ENCODE measurements at places on chromosomes 7 and 10. TPM values are rescaled to one million over a fixed set of nuclear protein-coding genes. Genes with fewer than 3 reads are reported as not detected.

DNA sequence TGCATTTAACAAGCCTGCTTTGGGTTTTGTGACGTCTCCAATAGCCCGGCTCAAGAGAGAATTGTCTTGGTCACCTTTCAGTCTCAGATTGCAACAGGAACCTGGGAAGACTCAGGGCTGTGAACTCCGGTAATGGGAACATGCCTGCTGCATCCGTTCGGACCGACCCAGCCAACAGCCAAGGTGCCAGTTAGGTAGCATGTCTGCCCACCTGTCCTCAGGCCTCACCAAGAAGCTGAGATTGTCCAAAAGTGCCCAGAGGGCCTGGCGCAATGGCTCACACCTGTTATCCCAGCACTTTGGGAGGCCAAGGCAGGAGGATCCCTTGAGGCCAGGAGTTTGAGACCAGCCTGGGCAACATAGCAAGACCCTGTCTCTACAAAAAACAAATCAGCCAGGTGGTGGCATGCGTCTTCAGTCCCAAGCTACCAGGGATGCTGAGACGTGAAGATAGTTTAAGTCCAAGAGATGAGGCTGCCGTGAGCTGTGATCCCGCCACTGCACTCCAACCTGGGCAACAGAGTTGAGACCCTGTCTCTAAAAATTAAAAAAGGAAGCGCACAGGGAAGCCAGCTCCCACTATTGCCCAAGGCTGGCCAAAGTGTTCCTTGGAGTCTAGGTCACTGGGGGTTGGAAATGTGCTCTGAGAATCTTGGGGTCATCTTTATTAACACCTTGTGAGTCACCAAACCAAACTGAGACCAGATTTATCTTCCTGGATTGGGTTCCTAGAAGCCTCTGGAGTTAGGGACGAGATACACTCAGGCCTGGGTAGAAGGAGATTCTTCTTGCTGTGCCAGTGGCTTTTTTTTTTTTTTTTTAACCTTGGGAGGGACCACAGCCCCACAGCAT is 26.9 kb downstream of the BAG3 start:
- DNase-seq = no peak

GRCh38 chr7:145919712-145920111 is 196.9 kb upstream of the CNTNAP2 start:
- DNase-seq = no peak

- DNase-seq = peak; percentile 80
These were observed 1.5 kb upstream of the SKIDA1 start for GRCh38 chr10:21526860-21527597.

DNA sequence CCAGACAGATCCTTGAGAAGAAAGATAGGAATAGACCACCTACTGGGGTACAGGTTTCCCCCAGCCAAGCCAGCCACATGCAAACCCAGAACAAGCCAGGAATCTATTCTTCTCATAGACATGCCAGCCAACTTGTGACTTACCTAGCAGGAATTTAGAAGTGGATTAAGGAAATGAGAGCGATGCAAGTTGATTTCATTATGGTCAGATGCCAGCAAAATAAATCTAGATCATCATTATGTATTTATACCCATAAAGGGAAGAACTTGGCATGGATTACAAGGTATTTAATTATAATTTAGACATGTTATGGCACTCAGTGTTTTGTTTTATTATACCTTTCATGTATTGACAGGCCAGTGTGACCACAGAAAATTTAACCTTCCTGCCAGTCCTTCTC is 32.8 kb downstream of the SLC35G1 start:
- no peak for DNase-seq

DNA sequence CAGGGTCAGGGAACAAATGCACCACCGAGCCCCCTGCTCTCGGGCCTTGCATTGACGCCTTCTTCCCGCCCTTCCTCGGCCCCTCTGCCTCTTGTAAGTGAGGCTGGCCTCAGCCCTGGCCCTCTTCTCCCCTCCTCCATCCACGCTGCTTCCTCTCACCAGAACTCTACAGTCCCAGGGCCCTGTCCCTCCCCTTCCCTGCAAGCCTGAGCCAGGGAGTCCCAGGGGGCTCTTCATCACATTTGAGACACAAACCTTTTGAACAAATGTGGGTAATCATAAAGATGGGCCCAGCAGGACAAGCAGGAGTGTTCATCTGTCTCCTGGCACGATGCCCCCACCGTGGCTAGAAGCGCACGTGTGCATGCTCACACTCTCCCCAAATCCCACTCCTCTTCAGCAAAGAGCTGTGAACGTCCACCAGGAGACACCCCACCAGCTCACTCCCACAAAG is 57.7 kb downstream of the SLIT1 start:
- no peak for DNase-seq

DNA sequence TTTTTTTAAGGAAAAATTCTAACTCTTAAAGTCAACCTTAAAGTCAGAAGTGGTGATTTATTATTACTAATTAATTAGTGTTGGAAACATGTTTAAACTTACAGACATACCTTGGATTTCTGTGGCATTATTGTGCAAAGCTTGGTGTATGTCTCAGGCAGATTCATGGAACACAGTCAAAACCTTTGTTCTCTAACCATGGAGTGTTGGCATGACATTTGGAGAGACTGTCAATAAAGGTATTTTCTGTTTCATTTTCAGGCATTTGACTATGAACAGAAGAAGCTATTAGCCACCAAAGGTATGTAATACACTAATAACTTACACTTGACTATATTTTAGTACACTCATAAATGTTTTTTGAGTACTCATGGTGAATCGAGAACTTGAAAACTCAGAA is 293.7 kb downstream of the BICC1 start:
- no peak for DNase-seq

MMD2 gene
- total RNA-seq = not detected

DNA sequence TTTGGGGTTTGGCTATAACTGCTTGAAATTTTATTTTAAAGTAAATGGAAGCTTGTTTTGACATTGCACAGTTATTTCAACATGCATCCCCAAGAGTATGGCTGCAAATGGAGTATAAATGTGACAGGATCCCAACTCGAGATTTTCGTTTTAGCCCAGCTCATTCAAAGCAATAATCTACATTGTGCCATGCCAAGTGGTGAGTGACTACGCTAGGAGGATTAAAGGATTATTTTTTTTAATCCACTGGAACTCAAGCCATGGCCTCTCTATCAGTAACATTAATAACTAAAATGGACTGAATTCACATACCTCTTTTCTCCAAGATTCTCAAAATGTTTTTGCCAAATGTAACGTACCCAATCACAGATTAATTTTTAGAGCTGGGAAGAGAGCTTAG is 60.6 kb upstream of the AUTS2 start:
- no peak for DNase-seq

SP4 gene
- 49.0 TPM for total RNA-seq

- no peak for DNase-seq
These were observed 30.0 kb upstream of the PCGF5 start for GRCh38 chr10:91190388-91190870.

DNA sequence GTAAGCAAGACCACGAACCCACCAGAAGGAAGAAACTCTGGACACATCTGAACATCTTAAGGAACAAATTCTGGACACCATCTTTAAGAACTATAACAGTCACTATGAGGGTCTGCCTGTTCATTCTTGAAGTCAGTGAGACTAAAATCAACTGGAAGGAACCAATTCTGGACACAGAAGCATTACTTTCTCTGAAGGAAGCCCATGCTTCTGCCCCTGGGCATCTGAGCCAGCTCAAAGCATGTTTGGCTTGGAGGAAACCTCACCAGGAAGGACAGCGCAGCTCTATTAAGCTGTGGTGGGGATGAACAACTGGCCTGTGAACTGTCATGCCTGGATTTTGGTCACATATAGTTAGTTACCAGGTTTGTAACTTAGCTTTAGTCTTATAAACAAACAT is 132.4 kb upstream of the GDF10 start:
- DNase-seq = no peak

- no peak for DNase-seq
These were observed 133.4 kb downstream of the PRKCQ start for GRCh38 chr10:6446711-6447110.

DNA sequence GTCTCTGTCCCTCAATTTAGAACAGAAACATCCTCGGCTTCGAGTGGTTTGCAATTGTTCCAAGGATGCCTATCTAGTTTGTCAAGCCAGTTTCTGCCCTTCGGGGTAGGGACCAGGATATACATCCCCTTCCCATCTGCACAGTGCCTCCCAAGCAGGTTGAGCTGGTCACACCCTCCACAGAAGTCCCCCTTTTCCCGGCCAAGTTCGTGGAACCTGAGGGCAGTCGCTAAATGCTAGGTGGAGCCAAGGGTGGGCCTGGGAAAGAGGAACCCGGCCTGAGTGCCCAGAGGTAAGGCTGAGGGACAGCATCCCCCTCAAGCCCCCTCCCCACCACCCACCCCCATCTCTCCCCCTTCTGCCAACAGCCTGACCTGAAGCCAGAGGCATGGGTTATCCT is 62.4 kb upstream of the NANOS1 start:
- no peak for DNase-seq

DNA sequence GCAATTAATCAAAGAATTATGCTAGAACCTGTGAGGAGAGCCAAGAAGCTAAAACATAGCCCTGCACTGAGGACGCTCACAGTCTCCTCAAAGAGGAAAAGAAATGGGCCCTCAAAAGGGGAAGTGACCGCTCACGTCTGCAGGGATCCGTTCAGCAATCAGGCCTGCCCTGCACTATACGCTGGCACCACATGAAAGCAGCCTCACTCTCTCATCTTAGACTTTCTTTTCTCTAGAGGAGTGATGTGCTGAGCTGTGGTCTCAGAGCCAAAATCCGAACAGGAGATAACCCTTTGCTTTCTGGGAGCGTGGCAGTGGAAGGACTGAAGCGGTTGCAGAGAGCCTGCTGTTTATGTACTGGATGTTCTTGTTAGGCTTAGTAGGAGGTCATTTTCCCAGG is 6.3 kb upstream of the IL2RA start:
- DNase-seq = no peak

- peak; percentile 57 for DNase-seq
These were observed 54.6 kb upstream of the NRG3 start for GRCh38 chr10:81820418-81820817.

STN1 gene
- total RNA-seq = 26.4 TPM

GRCh38 chr7:142535123-142535779 is 214.0 kb upstream of the PRSS1 start:
- DNase-seq = peak; percentile 89

GRCh38 chr10:80529604-80530003 is 8.1 kb upstream of the SH2D4B start:
- no peak for DNase-seq

PRSS37 gene
- not detected for total RNA-seq

DNA sequence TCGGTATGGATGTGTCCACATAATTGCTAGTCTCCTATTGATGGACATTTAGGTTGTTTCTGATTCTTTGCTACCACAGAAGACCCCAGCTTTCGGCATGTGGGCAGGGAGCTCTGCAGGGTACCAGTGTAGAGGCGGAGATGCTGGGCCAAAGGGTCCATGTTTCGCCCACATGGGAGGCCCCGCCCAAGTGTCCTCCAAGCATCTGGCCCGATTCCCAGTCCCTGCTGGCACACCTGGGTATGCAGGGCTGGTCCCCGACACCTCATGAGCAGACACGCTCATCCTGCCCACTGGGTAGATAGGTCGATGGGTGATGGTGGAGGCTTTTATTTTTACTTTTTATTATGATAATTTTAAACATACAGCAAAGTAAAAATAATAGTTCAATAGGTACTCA is 19.4 kb upstream of the TBRG4 start:
- DNase-seq = no peak
